PC-9 (cell line): ENCODE measurements at places on chromosomes 3 and 15.

GRCh38 chr15:65556622-65557021 lies 26.4 kb downstream of the HACD3 start:
- no peak for DNase-seq

DNA sequence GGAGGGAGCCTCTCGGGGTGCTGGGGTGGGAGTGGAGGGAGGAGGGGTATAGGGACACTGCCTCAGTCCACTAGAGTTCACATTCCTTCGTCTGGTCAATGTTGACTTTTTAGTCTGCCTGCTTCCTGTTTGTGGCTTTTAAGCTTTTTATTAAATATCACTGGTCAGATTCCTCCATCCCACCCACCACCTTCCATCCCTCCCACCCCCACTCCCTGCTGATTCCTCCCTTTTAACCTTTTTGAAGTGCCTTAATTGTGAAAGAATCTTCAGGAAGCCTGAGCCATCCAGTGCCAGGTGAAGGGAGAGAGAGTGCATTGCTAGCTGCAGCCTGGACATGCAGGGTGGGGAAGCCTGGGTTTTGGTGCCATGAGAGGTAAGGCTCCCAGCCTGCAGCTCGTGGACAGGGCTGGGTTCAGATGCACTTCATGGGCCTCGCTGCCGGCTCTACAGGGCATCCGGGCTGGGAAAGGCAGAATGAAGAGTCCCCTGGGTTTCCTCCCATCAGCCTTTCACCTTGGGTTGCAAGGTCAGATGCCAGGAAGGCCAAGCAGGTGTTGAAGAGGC lies 105.9 kb downstream of the DNAJB8 start:
- DNase-seq, result no peak

DNA sequence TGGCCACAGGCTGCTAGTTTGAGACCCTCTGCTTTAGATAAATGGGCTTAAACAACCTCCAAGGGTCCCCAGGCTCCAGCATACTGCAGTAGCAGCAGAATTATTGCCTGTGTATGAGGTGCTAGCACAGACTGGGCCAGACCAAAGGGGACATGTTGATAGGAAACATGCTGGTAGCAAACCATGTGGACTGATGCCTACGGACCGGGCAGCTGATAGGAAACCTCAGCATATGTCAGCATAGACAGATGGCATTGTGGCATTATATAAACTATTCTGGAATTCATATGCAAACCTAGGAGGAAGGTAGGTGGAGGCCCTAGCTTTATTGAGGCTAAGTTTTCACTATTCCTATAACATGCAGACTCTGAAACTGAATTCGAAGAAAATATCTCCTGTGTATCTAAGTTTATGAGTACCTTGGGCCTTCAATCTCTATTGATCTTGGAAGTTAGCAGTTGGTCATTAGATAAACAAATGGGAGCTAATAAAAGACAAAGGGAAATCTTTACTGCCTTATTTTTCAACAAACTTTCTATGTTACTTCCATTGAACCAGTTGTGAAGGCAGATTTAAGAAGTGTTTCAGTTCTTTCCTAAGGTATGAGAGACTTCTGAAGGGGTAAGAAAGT lies 1.7 kb upstream of the HGD start:
- DNase-seq, result no peak

GRCh38 chr3:59064276-59064675 lies 14.5 kb upstream of the CFAP20DC start:
- no peak for DNase-seq

GRCh38 chr3:52020796-52021195 lies 25.1 kb upstream of the RPL29 start:
- DNase-seq, result no peak

- DNase-seq, result no peak
Observed at GRCh38 chr3:126554560-126555525, 3.9 kb downstream of the C3orf22 start.

DNA sequence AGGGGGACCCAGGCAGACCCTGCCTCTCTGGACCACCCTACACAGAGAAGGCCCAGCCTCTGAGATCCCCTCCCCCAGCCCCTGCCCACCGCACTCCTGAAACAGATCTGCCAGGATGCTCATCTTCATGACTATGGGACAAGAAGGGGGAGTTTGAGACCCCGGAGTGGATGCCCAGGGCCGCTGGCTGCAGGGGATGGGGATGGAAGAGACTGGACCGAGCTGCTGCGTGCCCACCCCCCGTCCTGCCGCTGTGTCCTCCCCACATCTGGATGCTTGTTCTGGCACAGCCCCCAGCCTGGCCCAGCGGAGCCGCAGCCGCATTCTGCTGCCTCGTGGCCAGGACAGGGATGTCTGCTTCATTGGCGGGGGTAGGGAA lies 30.3 kb upstream of the SEMA3F start:
- DNase-seq, result no peak

DNA sequence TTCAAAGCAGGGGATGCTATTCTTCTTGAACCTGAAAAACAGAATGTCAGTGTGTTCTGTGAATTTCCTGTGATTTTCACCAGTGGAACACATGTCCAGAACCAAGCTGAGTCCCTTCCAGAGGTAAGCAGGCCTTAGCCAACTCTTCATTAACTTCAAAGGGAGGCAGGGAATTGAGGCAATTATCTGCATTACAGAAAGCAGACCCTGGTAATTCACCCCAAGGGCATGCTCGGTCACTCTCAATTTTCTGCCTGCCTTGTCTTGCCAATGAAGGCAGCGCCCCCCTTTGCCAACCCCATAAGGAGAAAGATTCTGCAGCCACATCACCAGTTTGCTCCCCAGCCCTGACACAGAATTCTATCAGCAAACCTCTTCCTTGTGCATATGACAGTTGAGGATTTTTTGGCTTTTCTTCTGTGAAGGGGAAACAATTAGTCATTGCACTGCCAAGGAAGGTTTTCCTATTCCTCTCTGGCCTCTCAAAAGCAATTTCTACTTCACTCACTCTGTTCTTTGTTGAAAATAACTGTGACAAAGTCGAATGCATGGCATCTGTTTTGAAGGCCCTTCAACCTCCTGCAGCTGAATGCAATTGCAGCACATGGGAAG lies 85.3 kb downstream of the HHLA2 start:
- DNase-seq, result no peak

GRCh38 chr3:124281453-124282316 lies 289.8 kb upstream of the ROPN1 start:
- no peak for DNase-seq

DNA sequence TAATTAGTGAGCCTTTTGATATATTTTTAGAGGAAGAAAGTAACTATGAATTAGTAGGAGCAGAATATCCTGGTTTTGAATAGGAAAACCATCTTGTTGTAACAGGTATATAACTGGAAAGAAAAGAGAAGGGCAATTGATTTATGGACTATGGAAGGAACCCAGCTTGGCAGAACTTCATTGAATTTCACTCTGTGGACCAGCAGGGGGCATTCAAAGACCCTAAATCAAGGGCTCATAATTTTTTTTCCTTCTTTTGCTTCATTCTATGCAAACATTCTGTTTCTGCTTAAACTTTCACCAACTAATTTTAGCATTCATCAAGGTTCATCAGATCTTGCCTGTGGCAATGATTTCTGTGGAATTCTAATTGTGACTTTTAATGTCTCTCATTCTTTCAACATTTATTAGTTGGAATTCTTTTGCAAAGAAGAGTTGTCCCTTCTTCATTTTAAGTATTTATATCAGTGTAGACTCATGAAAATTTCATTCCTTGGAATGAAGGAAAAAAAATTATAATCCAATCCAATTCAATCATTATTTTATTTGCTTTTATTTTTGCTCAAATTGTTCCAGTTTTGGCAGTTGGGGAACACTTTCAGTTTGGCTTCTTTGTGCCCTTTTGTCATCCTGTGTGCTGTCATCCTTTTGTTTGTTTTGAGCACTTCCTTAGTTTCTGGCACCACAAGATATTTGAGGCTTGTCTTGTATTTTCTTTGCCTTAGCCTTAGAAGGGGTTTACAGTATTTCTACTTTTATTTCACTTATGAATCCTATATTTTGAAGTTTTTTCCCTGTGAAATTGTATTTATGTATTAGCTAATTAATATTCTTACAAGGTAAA lies 30.4 kb downstream of the NXPE3 start:
- peak; percentile 28 for DNase-seq

DNA sequence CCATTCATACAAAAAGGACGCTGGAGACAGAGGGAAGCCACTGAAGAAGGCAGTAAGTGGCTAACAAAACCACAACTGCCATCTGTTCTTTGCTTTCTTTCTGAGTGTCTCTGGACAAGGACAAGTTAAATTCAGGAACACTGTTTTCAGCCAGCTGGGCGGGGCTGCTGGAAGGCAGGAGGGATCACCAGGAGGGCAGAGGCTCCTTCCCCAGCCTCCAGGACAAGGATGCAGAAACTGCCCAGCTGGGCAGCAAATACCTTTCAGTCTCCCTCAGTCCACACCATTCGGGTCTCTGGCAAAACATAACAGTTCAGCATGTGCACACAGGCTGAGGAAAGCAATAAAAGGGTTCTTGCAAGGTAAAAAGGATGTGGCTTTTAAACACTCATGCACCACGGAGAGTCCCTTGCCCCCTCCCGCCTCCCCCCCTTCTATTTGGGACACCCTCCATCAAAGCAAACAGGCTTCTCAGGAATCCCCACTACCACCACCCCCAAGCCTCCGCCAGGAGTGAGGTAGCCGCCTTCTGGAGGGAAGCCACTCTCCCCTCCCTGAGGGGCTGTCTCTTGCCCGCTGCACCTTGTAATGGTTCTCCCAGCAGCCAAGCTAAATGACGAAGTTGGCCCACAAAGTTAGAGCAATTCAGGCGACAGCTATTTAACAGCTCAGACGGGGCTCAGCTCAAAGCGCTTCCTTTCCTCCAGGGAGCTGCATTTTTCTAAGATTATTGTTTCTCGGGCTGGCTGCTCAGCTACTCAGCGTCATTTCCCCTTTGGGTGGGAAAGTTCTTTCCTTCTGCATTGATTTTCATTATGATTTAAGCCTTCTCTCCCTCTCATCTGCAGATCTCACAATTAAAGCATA lies 3.8 kb downstream of the HEG1 start:
- no peak for DNase-seq

DNA sequence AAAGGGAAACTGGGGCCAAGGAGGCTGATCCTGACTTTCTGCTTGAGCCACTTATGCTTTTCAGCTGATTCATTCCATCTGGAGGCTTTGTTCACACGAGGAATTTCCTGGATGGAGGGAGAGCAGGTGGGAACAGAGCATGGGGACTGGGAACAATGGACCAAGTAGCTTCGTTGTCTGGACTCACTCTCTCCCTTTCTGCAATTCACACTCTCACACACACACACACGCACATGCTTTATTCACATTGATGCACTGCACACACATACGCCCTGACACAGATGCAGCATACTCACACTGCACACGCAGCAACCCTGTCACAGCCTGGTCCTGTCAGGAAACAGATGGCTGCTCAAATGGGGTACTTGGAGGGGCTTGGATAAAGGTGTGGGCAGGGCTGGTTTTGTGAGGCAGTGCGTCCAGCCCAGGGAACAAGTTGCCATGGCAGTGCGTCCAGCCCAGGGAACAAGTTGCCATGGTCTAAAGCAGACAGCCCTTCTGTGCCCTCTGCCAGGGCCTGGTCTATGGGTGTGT lies 19.8 kb upstream of the CHCHD6 start:
- no peak for DNase-seq

- peak; percentile 48 for DNase-seq
Observed at GRCh38 chr3:190972840-190973270, 110.4 kb upstream of the GMNC start.

- no peak for DNase-seq
Observed at GRCh38 chr15:62089616-62090015, 22.8 kb downstream of the C2CD4A start.

- no peak for DNase-seq
Observed at GRCh38 chr15:60275624-60276023, 122.2 kb downstream of the ANXA2 start.

GRCh38 chr15:33788906-33789540 lies 179.3 kb upstream of the CHRM5 start:
- no peak for DNase-seq

GRCh38 chr3:188978421-188979171 lies 193.2 kb upstream of the TPRG1 start:
- DNase-seq, result no peak

- DNase-seq, result no peak
Observed at GRCh38 chr3:37670961-37671483, 190.7 kb upstream of the CTDSPL start.

DNA sequence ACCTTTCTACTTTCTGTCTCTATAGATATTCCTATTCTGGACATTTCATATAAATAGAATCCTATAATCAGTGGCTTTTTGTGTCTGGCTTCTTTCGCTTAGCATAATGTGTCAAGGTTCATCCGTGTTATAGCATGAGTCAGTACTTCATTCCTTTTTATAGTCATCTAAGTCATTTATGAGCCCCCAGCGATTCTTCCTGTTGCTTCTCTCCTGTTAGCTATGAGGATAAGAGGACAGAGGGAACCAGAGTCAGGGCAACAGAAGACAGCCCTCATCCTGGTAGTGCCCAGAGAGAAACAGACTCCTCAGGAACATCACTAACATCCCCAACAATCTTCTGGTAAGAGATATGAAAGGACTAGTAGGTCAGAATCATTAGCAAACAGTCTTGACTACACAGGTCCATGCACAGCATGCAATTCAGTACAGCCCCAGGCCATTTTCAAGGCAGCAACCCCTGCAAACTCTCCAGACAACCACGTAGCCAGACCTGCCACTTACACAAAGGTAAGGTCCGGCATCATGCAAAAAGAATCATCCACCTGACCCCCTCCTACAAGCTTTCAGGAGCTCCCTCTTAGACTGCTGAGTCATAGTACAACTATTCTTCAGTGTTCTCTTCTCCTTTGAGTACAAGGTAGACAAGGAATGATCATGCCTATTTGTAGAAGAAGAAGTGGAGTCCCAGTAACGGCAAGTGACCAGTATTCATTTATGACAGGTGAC lies 91.5 kb downstream of the MYLK start:
- DNase-seq, result peak; percentile 61

DNA sequence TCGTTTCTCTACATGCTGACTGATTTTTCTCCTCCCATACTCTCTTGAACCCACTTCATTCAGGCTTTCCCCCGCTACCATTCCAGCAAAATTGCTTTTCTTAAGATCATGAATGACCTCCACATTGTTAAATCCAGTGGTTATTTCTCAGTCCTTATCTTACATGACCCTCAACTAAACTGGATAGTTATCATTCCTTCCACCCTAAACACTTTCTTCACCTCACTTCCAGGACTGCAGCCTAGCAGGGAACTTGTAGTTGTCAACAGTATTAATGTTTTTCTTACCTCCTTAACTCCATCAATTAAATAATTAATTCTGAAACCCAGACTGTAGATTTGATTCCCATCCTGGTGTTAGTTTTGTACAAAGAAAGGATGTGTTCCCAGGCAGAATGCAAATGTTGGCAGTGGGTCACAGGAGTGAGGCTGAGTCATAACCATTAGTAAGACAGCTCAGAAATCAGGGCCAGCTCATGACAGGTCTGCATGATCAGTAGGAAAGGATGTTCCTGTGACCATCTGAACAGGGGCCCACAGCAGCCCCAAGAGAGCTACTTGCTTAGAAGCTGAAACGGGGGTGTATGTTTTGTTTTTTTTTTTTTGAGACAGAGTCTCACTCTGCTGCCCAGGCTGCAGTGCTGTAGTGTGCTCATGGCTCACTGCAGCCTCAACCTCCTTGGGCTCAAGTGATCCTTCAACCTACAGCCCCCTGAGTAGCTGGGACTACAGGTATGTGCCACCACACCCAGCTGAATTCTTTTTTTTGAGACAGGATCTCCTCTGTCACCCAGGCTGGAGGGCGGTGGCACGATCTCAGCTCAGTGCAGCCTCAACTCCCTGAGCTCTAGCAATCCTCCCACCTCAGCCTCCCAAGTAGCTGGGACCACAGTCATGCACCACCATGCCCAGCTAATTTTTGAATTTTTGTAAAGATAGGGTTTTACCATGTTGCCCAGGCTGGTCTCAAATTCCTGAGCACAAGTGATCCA lies 9.1 kb downstream of the BCL2L10 start:
- DNase-seq, result peak; percentile 44
